ENCODE measurements at places on chromosomes 6 and 20.

DNA sequence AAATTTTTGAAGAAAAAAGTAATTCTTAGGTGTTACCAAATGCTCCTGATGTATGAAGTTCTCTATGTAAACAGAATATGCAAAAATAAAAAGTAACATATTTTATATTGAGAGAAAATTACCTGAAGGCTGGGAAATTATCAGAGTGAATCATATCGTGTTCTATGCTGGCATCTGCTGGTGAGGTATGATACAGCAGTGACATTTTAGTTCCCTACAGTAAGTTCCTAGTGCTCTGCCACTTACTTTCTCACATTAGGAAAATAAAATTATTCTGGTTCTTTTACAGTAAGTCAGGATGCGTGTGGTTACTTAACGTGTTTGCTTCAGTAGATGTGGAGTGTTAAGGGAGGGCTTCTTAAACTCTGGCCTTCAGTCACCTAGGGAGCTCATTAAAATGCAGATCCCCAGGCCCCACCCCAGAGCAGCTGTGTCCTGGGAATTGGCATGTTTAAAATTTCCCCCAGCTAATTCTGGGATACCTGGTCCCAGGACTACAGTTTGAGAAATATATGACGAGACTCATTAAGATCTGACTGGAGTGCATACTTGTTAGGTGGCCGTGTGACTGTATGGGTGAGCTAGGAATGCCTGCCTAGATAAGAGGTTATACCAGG, 3.2 kb downstream of the ACTR5 start:
- DNase-seq, result peak; percentile 22

- no peak for DNase-seq
Observed at GRCh38 chr20:38119446-38119845, 45.6 kb downstream of the TGM2 start.

DNA sequence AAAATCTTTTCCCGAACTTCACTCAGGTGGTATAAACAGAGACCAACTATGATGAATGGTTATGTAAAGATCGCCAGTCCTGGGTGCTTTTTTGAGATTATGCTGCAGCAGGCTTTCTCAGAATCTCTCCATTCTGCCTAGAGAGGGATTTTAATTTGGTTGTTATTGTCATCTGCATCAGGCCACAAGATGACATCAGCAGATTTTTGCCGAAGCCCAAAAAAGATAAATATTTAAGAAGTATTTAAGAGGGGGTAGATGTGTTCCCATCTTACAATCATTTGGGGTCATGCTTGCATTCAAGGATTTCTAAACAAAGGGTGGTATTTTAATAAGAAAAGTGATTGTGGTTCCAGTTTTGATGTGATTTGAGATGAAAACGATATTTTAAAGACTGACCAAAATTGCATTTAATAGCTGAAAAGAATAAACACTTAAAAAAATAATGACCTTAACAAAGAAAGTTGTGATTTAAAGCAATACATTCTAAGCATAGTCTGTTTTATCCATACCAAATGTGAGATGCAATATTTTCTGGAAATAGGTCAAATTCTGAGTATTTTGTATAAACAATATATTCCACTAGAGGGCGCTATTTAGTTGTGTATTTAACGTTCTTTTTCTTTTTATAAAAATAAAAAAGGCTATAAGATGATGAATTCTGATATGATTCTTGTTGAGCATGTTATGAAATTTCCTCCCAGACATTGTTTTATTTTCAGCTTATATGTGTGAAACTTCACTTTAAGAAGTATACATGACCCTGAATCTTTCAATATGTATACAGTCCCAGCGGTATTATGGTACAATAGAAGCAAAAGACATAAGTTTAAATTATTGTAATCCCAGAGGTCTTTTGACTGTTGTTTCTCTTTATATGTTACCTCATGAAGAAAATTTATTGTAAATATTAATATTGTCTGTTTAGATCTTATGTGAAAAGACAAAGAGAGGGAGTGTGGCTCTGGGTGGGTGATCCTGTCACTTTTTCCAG, 51.0 kb upstream of the ZFP64 start:
- DNase-seq, result no peak

- DNase-seq, result no peak
Observed at GRCh38 chr6:20533746-20534294, 437 bp upstream of the CDKAL1 start.

GRCh38 chr6:105795913-105796517, 290.1 kb upstream of the PRDM1 start:
- no peak for DNase-seq

GRCh38 chr20:37954626-37955025, 51.7 kb downstream of the VSTM2L start:
- DNase-seq, result no peak

- no peak for DNase-seq
Observed at GRCh38 chr20:51132279-51132678, 109.4 kb upstream of the KCNG1 start.

- no peak for DNase-seq
Observed at GRCh38 chr6:117531809-117532725, 49.6 kb downstream of the DCBLD1 start.

All from stimulated activated CD4-positive, alpha-beta T cell treated with anti-CD3 and anti-CD28 coated beads, Interleukin-15, amount 100 ng/mL, for 24 hours (primary cell).